ENCODE measurements at places on chromosomes 1 and 21.

DNA sequence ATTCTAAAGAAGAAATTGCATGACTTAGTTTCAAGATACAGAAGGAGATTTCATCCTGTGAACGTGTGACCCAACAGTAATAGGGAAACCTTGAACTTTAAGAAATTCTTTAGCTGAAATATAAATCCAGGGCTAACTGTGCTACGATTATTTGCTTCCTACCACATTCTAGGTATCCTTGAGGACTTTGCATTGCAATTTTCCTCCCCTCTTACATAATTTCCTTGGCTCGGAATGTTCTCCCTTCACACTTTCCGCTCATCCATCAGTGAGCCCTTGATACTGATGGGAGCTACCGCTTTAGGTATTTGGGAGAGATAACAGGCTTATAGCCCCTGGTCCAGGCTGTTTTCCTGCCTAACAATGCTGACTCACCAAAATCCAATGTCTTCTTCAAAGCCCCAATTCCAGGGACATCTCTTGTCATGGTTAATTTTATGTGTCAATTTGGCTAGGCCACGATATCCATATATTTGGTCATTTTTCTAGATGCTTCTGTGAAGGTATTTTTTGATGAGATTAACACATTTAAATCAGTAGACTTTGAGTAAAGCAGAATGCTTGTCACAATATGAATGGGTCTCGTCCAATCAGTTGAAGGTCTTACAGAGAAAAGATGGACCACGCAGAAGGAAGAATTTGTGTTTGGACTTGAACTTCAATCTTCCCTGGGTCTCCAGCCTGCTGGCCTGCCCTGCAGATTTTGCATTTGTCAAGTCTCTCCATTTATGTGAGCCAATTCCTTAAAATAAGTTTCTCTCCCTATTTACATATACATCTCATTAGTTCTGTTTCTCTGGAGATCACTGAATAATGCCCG, 121.2 kb downstream of the PTPN14 start:
- DNase-seq = peak; percentile 77

DNA sequence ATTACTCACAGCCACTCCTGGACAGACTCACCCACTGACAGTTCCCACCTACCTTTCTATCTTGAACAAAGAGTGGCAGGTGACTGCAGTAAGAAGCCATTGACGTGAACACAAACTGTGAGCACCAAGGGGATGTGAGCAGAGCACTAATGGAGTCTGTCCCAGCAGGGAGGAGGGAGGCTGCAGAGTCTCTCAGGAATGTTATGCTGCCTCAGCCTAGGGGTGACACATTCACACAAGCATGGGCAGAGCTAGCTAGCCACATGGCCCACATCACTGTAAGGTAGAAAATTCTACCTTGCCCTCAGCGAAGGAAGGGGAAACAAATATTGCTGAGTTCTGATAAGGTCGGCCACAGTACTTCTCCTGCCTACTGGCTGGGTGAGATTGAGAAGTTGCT, 56.8 kb upstream of the PTGFRN start:
- DNase-seq = peak; percentile 78

GRCh38 chr21:37199057-37199924, 67.8 kb downstream of the VPS26C start:
- DNase-seq = peak; percentile 66

DNA sequence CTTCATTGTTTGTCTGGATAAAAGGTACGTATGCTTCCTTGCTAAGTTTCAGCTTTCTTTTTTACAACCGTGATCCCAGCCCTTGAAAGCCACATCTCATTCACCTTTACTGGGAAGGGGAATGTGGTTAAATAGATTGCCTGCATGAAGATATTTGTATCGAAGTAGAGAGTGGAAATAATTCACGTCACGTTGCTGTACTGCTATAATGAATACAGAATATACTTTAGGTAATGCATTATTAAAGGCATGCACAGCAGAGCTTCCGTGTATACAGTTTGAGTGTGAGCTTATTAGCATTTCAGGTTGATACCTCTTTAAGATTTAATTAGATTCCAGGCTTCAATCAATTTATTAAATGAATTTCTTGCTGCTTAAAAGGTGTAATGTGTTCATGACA, 153.8 kb downstream of the HHAT start:
- DNase-seq = no peak

- DNase-seq = no peak
Measured at GRCh38 chr1:15155888-15156741, 2.6 kb downstream of the TMEM51 start.

- no peak for DNase-seq
Measured at GRCh38 chr1:228293393-228293792, 85.5 kb downstream of the OBSCN start.

GRCh38 chr1:57879700-57880099, 455.8 kb upstream of the DAB1 start:
- no peak for DNase-seq

DNA sequence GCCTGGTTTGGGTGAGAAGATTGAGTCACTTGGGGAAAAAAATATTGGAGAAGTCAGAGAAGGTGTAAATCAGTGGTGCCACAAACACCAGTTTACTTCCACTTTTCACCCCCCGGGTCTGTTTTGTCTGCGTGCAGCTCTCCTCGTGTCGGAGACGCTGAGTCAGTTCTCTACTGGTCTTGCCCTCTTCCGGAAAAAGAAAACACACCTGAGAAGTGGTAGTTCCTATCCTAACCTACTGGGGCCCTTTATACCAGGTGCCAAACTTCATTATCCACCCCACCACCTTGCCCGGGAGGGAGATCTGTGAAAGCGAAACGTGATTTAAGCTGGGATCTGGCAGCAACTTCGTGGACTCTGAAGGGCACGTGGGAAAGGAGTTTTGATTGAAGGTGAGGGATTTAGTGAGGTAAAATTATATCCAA, 855 bp upstream of the IVNS1ABP start:
- peak; percentile 27 for DNase-seq

DNA sequence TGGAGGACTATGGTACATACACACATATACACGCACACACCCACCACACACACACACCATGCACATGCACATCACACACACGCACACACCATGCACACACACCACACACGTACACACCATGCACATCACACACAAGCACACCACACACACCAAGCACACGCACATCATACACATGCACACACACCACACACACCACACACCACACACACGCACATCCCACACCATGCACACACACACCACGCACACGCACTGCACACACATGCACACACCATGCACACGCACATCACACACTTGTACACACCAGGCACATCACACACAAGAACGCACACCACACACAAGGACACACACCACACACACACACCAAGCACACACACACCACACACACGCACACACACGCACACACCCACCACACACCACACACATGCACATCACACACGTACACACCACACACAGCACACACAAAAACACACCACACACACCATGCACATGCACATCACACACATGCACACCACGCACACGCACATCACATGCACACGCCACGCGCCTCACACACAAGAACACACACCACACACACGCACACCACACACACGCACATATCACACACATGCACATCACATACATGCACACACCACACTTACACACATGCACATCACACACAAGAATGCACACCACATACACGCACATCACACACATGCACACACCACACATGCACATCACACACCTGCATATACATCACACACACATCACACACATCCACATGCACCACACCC, 9.2 kb downstream of the PDE9A start:
- DNase-seq = no peak

DNA sequence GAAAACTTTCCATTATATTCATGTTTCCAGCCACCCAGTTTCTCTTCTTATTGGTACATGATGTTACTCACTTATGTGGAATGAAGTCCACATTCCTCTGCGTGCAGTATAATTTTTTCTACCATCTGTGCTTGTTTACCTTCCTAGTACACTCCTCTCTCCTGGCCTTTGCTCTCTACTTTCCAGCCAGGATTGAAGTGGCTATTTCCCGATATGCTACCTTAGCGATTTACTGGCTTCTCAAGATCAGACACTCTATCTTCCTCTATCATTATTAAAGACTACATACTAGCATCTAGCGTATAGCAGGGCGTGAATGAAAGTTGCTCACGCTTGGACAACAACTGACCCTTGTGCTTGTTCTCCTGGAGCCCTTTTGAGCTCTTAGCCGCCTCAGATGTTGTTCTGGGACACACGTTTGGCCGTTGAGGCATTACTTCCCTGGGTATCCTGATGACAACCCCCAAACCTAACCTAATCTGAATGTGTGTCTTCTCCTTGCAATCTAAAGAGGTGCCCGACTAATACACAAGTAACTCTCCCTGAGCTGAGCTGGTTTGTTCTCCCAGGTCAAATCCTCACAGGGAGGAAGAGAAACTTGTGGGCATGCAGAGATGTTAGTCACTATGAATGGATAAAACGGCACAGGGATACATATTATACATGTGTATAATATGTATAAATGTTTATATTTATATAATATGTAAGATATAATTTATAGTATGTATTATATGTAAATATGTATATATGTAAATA, 13.4 kb upstream of the MTARC2 start:
- DNase-seq = peak; percentile 84

DNA sequence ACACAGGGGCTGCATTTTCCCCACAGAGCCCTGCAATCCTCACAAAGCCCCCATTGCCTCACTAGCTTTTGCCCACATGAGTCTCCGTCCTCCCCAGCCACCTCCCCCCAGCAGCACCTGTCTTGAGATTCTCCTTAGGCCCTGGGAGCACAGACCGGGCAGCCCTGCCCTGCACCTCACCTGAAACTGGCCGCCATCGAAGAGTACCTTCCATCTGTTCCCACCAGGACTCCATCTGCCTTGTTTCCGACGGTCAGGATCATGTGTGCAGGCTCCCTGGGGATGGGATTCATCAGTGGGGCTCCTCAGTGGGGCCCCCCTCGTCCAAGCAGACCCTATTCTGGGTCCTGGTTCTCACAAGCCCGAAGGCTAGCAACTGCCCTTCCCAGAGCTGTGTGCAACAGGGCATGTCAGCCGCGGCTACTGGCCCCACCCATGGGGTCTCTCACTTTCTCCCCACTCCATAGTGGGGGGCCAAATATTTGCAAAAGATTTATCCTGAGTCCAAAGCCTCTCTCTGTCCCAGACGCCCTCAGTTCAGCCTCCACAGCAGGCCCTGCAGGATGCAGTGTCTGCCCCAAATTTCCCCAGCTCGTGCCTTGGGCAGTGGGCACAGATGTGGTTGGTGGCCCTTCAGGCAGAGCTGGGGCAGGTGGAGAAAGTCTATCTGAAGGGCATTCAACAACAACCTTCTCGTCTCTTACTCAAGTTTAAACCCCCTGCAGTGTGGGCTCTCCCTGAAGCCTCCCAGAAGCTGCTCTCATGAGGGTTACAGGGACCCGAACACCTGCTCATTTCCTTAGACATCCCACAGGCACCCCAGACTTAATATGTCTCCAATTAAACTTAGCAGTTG, 4.8 kb downstream of the PDZK1IP1 start:
- DNase-seq = no peak

- DNase-seq = no peak
Measured at GRCh38 chr21:23507501-23507900, 2099.8 kb downstream of the MRPL39 start.

- DNase-seq = no peak
Measured at GRCh38 chr21:44726826-44727225, 15.5 kb upstream of the TSPEAR start.

DNA sequence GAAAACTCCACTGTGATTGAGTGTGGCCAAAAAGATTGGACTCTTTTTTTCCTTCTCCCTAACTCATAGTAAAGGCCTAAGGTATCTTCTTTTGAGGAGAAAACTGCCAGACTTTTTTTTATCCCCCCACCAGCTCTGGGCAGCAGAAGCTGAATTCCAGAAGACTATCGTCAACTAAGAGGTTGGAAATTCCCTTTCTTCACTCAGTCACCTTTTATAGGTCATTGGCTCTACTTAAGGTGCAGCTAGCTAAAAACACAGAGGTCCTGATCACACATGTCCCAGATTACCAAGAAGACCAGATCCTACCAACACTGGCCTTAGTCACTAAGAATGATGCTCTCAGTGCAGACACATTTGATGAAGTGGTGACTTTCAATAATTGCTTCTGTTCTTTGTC, 1441.2 kb downstream of the PLA2G4A start:
- DNase-seq = no peak

DNA sequence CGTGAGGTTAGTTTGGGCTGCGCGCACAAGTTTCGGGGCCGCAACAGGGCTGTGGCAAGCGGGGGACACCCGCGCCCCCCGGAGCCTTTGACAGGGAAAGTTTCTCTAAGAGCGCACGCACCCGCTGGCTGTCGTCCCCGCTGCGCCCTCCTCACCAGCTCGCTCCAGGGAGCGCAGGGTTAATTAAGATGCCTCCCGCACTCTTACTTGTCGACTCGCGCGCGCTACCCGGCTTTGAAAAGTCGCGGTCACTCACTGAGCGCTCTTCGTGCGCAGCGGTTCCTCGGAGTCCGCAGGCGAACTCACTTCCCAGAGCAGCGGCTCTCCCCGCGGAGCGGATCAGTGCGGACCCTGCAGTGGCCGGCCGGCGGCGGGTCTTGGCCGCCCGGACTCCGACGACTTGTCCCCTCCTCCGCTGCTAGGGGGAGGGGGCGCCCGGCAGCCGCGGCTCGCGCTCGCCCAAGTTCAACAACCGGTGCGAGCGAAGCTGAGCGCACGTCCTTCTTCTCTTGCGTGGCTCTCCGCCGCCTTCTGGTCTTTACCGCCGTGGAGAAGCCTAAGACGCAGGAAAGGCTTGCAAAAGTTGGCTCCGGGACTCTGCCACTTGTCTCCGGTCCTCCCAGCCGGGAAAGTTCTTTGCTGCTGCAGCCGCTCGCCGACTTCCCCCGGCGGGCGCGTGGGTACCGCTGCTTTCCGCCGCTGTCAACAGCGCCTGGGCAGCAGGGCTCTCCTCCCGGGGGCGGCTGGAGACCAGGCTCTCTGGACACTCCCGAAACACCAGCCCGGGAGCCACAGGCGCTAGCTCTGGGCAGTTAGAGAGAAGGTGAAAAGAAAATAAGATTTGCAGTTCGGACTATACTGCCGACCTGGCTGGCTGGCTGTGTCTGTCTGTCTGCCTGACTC, 506 bp downstream of the JUN start:
- peak; percentile 66 for DNase-seq

DNA sequence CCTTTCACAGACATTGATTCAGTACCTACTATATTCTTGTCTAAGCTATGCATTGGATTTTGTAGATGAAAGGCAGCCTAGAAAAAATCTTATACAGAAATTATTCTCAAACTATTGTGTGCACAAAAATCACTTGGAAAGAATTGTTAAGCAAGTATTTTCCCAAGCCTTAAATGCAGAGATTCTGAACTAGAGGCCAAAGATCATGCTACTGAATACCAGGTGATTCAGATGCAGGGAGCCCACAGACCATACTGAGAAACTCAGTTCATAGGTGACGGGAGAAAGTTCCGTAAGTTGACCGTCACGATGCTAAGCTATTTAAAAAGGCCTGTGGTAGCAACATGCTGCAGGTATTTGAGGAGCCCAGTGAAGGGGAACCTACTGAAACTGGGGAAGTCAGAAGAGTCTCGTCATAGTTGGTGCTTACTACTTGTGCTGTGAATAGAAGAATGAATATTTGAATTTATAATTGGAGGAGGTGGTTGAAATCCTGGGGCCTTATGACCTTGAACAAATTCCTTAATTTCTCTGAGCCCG, 150.8 kb downstream of the NFIA start:
- no peak for DNase-seq

Data from fibroblast of skin of back (primary cell).